ENCODE measurements at places on chromosomes 7 and 10.
A peak's percentile ranks its signal among the peaks of the same experiment; 100 is the strongest.

DNA sequence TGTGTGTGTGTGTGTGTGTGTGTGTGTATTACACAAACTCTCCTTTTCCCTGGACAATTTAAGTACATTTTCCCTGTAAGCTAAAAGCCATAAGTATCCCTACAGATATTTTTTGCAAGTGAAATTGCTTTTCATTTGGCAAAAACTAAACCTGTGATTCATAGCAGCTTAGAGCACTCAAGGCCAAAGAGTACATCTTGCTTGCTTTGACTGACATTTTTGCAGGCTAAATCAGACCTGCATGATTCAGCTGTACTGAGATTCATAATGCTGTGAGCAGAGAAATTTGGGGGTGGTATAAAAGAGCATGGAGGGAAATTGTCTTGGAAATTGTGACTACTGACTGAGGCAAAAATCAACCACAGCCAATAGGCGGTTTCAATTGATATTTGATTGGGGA lies 500.4 kb downstream of the GFRA1 start:
- DNase-seq, result no peak

DNA sequence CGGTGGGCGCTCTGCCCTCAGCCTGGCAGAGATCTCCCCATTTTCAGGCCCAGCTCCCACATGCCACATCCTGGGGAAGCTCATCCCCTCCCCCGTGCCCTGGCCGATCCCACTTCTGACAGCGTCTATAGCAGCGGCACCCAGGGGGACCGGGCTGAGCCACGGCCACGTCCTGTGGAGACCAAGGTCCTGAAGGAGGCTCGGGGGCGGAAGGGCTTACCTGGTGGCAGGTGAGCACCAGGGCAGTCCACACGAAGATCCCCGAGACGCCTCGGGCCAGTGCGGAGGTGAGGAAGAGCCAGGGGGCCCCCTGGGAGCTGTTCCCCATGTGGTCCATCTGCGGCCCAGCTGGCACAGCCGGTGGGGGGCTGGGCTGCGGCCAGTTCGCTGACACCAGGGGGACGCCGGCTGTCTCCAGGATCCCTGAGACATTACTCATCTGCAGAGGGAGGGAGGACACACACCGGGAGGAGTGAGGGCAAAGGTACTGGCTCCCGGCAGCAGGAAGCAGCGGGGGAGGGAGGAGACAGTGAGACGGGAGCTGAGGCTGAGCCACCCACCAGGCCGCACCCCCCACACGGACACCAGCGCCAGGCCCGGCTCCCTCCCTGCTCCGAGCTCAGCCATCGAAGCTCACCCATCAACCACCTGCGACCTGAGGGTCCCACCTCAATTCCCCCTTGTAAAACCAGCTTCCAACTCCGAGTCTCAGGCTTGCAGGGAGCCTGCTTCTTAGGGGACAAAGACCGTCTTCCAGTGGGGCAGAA lies 776 bp downstream of the TMEM184A start:
- DNase-seq, result no peak

DNA sequence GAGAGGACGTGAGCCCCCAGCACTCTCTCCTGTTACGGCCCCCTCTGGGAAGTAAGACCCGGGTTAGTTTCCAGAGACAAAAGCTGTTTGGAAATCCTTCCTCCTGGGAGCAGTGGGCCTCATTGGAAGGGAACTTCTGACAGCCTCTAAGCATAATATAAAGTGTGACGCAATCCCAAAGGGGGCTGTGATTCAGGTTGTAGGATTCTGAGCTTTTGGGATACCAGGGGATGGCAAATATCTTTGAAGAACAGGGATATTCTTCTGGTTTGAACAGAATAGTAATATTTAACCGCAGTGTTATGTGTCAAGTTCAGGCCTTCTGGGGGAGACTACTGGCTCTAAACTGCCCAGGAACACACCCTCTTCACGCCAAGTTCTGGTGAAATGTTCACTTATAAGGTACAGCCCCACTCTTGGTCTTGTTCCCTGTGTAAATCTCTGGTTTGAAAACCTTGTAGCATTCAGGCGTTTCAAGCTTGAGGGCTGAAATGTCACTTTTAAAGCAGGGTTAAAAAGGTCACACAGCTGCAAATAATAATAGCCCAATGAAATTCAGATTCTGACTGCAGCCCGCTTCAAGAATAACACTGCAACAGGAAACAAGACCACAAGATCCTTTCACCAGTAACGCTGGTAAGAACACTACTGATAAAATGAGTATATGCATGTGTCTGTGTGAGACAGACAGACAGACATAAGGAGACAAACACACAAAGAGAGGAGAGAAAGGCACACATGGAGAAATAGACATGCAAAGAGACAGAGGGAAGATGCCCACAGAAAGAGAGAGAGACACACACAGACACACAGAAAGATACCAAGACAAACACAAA lies 69.0 kb downstream of the CREB5 start:
- DNase-seq, result peak; percentile 38

- DNase-seq, result peak; percentile 65
Measured at GRCh38 chr7:123871998-123872867, 27.3 kb downstream of the HYAL4 start.

GRCh38 chr10:116163333-116164131 lies 109.5 kb downstream of the GFRA1 start:
- DNase-seq, result no peak

DNA sequence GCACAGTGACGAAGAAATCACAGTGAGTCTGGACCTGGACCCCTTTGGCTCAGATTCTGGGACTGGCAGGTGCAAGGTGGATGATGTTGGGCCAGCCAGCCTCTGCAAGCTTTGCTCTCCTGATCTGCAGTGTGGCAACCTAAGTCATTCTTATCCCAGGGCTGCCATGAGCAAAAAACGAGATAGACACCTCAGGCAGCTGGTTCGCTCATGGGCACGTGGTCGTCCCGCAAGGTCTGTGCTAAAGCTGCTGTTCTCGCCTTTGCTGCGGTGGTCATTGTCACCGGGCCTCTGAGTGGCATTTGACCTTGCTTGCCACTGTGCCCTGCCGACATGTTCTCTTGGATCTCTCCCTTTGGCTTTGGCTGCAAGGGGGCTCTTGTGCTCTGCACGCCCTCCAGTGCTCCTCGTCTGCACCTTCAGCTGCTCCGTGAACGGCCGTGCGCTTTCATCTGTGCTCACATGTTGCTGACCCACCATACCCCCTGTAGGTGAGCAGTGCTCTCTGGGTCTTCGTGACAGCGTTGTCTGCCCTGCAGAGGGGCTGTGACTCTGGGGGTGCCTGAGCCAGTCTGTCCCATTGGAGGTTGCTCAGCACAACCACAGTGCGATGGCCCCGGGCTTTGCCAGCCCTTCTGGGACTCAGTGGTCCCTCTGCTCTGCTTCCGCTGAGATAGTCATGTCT lies 317.0 kb downstream of the GLRX3 start:
- DNase-seq, result no peak

- DNase-seq, result no peak
Measured at GRCh38 chr10:8453587-8453986, 399.1 kb downstream of the GATA3 start.

GRCh38 chr7:105934572-105935185 lies 28.4 kb upstream of the CDHR3 start:
- peak; percentile 57 for DNase-seq

- no peak for DNase-seq
Measured at GRCh38 chr10:17212802-17213221, 11.3 kb upstream of the TRDMT1 start.

DNA sequence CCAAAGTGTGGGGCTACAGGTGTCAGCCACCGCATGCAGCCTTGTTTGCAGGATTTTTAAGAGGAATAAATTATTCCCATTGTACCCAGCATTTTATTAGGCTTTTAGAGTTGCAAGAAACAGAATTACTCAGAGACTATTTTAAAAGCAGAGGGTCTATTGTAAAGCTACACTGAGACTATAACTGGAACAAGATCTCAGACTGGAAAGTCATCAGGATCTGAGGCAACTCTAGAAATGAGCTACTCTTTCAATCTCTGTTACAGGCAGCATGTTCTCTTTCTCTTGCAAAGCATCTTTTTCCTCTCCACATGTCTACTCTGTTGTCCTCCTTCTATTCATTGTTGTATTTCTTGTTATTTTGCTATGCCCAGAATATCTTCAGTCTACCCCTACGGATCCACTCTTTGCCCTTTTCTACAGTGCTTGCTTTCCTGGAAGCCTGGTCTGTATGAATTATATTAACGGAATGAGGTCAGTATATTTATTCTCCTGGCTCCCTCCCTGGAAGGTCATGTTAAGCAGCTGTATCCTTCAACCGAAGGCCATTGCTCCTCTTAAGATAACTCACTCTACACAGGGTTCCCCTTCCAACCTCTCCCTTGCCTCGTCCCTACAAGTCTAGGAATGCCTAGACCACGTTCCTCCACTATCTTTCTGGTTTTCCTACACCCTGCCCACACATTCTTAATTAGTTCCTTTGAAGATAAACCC lies 27.7 kb upstream of the MICU1 start:
- no peak for DNase-seq

GRCh38 chr7:107661865-107662379 lies 1.3 kb downstream of the SLC26A4 start:
- DNase-seq, result no peak

GRCh38 chr10:35434533-35434932 lies 98.2 kb downstream of the CCNY start:
- no peak for DNase-seq
